ENCODE measurements at places on chromosomes 11 and 22.

- DNase-seq, result no peak
Observed at GRCh38 chr11:96001037-96001436, 77.1 kb upstream of the MTMR2 start.

- no peak for DNase-seq
Observed at GRCh38 chr11:68271023-68271780, 571 bp downstream of the C11orf24 start.

- no peak for DNase-seq
Observed at GRCh38 chr11:123183391-123184099, 11.5 kb downstream of the CLMP start.

DNA sequence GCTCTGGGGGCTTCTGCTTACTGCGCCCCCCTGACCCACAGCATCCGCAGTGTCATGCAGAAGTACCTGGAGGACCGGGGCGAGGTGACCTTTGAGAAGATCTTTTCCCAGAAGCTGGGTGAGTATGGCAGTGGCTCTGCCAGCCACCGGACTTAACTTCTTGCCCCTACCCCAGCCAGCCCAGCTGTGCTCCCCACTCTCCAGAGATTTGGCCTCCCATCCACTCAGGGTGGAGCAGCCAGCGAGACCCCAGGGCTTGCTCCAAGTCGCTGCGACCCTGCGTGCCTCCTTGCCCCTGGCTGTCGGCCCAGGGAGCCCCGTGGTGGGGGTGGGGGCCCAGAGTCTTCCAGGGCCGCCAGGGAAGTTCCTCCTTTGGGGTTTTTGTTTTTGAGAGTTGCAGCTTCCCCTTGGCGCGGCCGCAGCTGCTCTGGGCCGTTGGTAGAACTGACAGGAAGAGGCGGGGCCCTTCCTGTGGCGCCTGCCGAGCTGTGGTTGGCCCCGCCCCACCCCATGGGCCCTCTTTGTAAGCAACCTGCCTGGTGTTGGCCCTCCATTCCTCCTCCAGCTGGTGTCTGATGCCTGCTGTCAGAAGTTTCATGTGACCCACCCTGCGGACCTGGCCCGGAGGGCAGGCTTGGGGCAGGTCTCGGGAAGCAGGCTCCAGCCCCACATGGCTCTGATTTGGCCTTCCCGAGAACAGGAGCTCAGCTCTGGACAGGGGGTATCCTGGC is 11.1 kb downstream of the GRK2 start:
- no peak for DNase-seq

DNA sequence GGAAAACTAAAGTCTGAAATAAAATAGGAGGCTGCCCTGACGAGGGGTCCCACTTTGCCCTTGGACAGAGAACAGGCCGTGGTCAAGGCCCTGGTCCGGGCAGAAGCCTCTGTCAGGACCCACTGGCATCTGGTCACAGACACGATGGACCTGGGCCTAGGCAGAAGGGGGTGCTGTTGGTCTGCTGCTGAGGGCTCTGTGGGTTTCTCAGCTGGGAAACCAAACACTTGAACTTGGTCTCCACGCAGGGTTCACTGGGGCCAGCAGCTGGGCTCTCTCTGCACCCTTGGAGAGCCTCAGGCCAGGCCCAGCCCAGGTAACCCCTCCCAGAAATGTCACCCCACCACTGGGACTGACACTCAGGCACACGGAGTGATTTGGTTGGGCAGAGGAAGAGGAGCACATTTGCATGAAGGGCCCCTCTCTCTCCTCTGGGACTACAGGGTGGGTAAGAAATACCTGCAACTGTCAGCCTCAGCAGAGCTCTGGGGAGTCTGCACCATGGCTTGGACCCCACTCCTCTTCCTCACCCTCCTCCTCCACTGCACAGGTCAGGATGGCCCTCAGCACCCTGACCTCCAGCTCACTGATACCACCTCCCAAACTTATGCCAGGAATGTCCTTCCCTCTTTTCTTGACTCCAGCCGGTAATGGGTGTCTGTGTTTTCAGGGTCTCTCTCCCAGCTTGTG is 48.1 kb upstream of the TOP3B start:
- no peak for DNase-seq

DNA sequence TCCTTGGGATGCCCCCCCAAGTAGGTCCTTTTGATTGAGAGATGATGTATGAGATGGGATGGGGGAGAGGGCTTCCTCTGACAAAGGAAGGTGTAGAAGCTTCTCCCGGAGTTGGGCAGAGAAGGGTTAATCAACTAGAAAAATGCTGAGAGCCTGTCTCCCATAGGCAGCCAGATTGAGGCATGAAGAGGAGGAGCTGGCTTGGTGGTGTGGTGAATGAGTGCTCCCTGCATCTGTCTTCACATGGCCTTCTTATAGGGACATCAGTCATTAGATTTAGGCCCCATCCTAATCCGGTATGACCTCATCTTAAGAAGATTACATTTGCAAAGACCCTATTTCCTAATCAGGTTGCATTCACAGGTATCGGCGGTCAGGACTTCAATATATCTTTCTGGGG is 61.1 kb downstream of the NFAM1 start:
- no peak for DNase-seq

DNA sequence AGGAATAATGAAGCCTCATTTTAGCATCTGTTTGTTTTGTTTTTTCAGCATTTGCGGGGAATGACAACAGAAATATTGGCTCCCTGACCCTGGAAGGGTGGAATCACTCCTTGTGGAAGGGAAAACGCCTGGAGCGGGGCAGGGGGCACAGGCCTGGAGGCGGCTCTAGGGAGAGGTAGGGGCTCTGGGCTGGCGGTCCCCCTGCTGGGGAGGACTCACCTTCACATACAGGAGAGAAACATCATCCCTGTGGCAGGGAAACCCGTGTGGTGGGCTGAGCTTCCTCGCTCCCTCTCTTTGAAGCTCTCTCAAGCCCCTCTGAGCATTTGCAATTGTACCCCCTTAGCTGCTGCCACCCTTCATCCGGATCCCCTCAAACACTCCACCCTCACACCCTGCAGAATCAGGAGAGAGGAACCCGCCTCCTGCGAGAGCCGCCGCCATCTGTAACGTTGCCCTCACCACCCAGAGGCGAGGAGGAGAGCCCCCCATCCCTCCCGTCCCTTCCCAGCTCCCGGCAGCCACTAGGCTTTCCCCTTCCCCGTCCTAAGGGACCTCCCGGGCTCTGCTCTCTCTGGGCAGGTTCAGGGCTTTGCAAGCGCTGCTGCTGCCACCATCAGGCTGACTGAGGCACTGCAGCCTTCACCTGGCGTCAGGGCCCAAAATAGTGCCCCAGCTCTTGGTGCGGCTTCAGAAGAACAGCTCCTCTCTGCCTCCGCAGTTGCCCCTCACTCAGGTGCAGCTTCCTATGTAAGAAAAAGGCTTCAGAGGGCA is 10.4 kb downstream of the KIRREL3 start:
- peak; percentile 86 for DNase-seq

- no peak for DNase-seq
Observed at GRCh38 chr22:36301851-36302250, 48.9 kb downstream of the APOL1 start.

DNA sequence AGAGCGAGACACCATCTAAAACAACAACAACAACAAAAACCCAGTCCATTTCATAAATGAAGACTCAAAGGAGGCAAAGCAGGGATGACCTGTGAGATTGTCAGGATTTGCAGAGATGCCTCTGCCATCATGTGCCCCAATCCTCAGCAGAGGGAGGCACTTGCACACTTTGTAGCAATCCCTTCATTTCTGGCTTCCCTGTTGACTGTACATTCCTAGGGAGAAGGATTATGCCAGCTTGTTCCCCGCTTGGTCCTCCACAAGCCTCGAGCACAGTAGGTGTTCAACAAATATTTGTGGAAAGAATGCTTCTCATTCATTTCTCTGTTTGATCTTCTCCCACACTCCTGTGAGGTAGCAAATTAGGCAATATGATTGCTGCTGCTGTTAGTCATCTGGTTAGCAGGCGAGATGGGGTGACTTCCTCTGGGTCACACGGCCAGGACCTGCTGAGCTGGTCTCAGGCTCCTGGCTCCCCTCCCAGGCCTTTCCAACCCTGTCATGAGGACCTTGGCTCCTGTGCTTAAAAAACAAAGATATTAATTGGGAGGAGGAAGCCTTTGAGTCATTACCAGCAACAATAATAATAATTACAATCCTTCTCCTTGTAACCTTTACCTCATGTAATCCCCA is 34.1 kb downstream of the LIF start:
- no peak for DNase-seq

DNA sequence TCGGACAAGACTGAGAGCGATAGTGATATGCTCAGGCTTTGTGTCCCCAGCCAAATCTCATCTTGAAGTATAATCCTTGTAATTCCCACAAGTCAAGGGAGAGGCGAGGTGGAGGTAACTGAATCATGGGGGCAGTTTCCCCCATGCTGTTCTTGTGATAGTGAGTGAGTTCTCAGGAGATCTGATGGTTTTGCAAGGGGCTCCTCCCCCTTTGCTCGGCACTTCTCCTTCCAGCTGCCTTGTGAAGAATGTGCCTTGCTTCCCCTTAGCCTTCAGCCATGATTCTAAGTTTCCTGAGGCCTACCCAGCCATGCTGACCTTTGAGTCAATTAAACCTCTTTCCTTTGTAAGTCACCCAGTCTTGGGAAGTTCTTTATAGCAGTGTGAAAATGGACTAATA is 7.5 kb upstream of the FOLR2 start:
- no peak for DNase-seq

GRCh38 chr11:80748207-80748925 is 1307.5 kb upstream of the TENM4 start:
- no peak for DNase-seq

DNA sequence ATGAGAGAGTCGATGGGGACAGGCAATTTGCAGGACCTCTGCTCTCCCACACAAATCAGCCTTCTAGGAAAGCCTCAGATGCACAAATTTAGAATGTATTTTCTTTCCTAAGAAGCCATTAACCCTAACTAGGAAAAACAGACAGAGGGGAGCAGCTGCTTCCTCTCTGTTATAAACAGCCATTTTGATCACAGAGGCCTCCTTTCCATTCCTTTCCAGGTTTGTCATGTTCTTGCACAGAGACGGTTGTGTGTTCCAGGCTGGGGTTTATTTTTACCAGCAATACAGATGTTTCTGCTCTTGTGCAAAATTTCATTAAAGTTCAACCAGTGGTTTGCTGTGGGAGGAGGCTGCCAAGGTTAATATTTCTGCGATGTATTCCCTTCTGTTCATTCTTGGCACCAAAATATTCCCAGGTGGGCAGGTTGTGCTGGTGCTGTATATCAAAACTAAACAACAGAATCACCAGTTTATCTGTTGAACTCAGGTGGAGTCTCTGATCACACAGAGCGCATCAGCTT is 90.2 kb downstream of the NAV2 start:
- no peak for DNase-seq

DNA sequence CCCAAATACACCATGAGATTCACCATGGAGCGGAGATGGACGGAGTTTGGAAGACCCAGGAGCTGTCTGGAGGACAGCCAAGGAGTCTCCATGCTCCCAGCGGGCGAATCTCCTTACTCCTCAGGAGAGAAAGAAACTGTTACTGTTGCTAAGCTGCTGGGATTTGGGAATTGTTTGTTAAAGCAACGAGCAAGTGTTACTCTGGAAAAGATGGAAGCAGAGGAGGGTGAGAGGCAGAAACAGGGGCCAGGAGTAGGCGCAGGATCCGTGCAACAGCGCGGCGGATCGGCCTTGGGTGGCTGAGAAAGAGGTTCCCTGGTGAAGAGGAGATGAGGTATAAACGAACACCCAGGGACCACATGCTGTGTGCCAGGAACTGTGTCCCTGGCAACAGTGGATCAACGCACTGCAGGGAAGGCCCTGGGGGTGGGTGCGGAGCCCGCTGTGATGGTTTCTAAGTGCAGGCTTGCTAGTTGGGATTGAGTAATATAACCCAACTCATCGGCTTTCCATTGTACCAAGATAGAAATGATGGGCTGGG is 1436.4 kb downstream of the BRD1 start:
- peak; percentile 21 for DNase-seq

All from posterior cingulate gyrus (tissue), 11 donors.